ENCODE measurements at places on chromosomes 5 and 9.

DNA sequence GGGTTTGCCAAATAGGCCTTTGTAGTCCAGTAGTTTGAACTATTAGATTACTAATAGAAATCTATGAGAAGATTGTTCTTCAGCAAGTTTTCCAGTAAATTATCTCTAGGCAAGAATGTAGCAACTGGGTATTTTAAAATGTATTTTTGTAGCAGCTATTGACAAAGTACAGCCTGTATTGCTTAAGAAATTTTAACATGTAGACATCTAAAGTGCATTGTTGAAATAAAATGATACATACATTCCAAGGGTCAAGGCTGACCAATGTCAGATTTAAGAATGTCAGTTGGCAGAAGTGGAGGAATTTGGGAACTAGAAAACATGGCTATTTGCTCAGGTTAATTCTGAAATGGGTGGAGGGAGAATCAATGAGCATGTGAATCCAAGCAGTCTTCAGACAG lies 57.5 kb upstream of the ZSWIM6 start:
- no peak for DNase-seq

GRCh38 chr5:35745660-35746059 lies 111.0 kb upstream of the IL7R start:
- DNase-seq = no peak

GRCh38 chr5:95760273-95761191 lies 29.4 kb downstream of the RHOBTB3 start:
- DNase-seq = no peak

DNA sequence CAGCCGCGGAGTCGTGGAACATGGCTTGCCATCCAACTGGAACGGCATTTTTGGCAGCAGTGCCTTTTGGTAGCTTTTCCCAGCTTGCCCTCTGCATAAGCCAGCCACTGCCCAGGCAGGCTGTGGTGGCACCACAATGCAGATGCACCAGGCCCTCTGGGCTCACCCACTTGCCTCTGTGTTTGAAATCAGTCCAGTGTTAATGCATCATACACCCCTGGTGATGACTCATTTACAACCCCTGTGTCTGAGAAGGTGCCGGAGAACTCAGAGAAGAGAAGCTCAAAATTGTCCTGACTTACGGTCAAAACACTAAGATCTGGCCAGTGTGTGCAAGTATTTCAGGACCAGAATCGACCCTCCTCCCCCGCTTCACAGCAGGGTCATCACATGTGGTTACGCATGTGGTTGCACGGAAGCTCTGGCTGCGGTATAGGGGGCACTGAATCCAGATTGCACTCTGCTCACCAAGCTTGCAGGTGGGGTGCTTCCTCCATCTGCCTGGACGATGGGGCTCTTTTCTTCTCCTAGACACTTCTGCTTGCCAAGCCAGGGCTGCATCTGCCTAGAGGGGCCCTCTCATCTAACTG lies 66.5 kb upstream of the SMIM15 start:
- no peak for DNase-seq

GRCh38 chr5:139368613-139369012 lies 14.5 kb downstream of the SLC23A1 start:
- no peak for DNase-seq

DNA sequence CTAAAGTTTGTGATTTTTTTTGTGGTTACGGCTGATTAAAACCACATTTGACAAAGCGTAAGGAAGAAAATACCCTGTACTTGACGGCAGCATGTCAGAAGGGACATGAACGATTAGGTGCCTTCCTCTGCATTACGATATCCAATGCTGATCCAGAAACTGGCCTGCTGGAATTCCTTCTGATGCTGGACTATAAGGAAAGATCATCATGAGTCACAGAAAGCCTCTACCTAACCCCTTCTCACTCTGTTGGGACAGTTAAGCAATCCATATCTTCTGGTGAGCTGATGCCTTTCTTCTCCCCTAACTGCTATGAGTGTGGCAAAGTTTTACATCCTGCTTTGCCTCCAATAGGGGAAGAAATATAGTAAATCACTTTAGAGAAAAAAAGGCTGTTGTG lies 78.4 kb upstream of the PAPPA start:
- no peak for DNase-seq

GRCh38 chr5:50667653-50668595 lies 1.5 kb downstream of the PARP8 start:
- DNase-seq = peak; percentile 94

DNA sequence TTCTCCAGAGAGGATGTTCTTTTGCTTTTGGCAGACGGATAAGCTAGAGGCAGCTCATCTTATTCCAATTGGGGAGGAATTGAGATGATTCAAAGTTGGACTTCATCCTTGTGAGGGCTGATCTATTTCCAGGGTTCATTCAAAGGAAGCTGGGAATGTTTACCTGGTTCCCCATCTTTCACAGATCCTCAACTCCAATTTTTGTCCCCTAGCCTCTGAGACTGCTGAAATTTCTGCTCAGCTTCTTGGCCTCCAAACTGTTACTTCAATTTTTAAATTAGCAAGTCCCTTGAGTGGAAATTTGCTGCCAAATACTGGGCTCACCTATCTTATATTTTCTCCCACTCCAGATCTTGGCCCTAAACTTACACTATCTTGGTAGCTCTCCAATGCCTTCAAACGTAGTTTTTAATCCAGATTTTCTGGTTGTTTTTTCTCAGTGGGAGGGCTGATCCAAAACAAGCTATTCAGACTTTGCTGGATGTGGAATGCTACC lies 93.9 kb upstream of the NEK6 start:
- DNase-seq = no peak

DNA sequence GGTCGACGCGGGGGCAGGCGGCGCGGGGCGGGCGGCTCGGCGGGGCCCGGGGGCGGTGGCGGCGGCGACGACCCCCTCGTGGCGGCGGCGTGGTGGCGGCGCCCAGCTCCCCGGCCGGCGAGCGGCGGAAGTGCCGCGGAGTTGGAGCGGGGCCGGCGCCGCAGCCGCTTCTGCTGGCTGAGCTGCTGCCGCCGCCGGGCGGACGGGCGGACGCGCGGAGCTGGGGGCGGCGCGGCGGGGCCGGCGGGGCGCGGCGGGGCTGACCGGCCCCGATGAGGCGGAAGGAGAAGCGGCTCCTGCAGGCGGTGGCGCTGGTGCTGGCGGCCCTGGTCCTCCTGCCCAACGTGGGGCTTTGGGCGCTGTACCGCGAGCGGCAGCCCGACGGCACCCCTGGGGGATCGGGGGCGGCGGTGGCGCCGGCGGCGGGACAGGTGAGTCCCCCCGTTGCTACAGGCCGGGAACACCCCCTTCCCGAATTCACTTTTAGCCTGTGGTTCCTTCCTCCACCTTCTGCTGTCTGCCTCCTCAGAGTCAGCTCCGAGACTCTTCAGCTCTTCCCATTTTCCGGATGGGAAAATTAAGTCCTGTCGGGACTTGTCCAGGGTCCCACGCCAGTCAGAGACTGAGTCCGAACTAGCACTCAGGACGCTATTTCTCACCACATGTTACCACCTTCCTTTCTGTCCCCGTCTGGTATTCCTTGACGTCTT lies at the start of gene GALNT10:
GALNT10 (plus strand) TSS at position 139 of the 710 bp plus-strand sequence; CDS start at position 273, 134 bp downstream.
- no peak for DNase-seq

GRCh38 chr5:86917117-86917579 lies 299.4 kb downstream of the COX7C start:
- DNase-seq = no peak

GRCh38 chr5:125394661-125395280 lies 648.3 kb upstream of the ZNF608 start:
- DNase-seq = no peak

DNA sequence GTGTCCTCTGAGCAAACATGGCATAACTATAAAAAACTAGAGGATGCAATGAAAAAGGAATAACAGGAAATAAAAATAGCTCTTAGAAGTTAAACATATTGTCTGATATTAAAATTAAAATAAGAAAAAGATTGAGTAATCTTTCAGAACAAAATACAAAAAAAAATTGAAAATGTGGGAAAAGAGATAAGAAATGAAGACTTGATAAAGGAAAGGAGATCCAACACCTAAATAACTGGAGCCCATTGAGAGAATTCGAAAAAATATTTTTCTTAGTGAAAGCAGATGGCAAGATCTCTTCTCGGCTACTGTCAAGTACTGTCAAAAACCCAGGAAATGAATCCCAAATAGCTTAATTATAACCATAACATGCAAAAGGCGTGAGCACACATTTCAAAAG lies 24.9 kb downstream of the LIFR start:
- DNase-seq = no peak

- DNase-seq = no peak
These were observed 78.5 kb downstream of the KIF4B start for GRCh38 chr5:155091768-155092717.

DNA sequence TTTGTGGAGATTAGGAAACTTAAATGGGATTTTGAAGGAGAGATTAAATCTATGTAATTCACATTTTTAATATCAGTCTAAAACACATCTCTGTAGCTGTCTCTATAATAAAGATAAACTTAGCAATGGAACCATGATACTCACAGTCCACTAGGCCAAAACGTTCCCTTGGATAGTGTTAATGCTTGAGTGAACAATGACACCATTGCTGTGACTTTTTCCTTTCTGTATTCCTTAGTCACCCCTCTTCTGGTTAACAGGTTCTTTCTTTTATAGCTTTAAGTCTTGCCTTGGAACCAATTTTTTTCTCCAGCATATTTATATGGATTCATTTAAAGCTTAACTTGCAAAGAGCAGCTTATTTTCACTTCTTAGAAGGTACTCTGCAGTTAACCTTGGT lies 63.3 kb downstream of the INSL6 start:
- no peak for DNase-seq

DNA sequence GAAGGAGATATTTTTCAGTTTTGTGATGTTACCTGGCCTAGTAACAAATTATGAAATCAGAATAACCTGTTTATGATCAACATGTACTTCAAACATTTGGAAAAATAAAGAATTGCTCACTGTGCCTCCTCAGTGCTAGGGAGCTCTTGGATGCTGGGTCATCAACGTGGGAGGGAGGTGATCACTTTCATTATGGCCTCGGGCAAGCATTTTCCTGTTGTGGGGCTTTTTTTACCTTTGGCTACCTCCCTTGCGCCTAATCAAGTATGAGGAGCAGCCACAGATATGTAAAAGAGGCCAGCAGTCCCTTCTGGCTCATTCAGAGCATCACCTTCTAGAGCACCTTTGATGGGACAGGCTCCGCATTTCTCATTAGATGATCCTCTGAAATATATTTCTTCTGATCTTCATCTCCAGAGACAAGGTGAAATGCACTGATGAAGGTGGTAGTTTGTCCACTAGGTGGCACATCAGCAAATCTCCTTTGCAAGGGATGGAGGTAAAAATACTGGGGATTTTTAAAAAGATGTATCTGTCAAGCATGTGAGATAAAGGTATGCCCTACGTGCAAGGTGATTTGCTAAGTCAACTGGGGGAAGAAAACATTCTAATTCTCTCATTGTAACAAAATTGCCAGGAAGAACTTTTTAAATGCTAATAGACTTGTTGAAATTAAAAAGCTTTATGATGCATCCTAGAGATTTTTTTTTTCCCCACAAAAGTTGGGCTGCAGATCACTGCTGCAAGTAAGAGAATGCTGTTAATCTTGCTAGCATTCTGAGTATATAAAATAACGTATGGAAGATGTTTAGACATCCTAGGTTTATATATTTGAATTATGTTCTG lies 218.2 kb downstream of the MAST4 start:
- DNase-seq = no peak

DNA sequence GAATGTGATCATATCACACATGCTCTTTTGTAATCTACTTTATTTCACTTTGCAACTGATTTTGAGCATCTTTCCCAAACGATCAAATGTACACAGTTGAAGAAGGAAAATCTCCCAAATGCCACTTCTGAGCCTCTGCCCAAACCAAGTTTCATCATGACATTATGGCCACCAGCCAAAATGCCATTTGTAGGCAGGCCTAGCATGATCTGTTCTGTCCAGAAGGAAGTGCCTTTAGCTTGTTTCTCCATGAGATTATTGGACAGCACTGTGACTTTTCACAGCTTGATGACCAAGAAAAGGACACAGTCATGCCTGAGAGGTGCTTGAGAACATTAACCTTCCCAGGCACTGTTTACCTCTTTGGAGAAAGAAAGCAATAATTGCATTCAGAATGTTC lies 73.2 kb upstream of the PIP5K1B start:
- no peak for DNase-seq

- DNase-seq = no peak
These were observed 14.3 kb upstream of the FREM1 start for GRCh38 chr9:14924230-14925219.

- no peak for DNase-seq
These were observed 42.5 kb upstream of the BASP1 start for GRCh38 chr5:17174965-17175364.

DNA sequence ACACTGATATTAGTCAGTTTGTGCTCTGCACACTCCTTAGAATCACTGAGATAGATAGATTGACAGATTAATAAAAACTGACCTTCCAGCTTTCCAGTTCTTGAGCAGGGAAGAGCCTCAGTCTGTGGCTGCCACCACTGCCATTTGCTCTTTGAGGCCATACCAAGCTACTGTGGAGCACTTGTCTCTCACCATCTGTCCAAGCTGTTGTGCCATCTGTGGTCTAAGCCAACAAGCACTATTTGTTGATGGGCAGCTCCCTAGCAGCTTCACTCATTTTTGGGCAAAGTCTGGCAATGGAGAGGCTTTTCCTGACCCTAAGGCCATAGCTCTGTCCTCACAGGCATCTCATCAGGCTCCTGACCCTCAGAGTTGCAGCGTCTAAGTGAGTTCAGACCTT lies 30.4 kb downstream of the HTR1A start:
- no peak for DNase-seq

GRCh38 chr9:69785757-69786156 lies 25.9 kb upstream of the PTAR1 start:
- no peak for DNase-seq

GRCh38 chr9:15352306-15352705 lies 45.3 kb upstream of the TTC39B start:
- DNase-seq = no peak

DNA sequence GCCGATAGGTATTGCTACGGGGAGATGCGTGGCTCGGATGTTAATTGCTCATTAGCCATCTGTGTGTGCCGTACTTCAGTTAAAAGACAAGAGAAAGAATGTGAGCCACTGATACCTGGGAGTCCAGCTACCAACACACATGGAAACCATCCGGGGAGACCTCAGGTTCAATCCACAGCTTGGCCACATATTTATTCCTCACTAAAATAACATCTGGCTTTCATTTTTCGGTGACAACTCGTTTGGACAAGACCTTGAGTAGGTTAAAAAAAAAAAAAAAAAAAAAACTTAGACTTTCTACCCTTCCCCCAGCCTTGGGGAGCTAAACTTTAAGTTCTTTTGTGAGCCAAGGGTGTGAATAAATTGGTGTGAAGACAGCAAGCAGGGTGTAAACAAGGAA lies 84.1 kb downstream of the SLIT3 start:
- DNase-seq = no peak

- DNase-seq = no peak
These were observed 60.0 kb upstream of the TUT7 start for GRCh38 chr9:86413971-86414880.

Data from activated CD8-positive, alpha-beta memory T cell treated with anti-CD3 and anti-CD28 coated beads, Interleukin-2, amount 50 U/mL, for 48 hours (primary cell).